ENCODE measurements at places on chromosomes 3 and 15.

DNA sequence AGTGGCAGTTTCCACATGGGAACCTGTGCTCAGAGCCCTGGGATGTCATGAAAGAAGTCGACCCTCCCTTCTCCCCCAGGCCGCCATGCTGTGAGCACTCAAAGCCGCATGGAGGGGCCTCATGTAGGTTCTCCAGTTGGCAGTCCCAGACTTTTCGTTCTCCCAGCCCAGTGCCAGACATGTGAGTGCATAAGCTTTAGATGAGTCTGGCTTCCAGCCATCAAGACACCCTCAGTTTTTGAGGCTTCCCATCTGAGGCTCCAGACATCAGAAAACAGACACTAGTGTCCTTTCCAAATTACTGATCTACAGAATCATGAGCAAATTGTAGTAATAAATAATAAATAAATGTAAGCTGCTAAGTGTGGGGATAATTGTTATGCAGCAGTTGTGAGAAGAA is 136.5 kb upstream of the AGBL1 start:
- no peak for DNase-seq

DNA sequence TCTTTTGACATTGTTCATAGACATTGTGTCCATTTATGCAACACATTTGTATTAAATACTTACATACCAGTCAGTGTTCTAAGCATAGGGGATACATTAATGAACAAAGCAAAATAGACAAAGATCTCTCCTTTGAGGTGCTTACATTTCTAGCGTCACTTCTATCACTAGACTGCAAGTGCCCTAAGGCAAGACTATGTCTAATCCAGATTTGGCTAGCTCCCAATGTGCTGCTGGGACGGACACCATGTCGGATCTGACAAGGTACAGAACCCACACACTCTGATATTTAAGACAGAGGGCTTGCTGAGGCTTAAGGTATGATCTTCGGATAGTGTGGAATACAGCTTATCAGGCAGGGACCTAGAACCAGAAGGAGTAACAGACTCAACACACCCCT is 41.4 kb downstream of the MYLK start:
- no peak for DNase-seq

DNA sequence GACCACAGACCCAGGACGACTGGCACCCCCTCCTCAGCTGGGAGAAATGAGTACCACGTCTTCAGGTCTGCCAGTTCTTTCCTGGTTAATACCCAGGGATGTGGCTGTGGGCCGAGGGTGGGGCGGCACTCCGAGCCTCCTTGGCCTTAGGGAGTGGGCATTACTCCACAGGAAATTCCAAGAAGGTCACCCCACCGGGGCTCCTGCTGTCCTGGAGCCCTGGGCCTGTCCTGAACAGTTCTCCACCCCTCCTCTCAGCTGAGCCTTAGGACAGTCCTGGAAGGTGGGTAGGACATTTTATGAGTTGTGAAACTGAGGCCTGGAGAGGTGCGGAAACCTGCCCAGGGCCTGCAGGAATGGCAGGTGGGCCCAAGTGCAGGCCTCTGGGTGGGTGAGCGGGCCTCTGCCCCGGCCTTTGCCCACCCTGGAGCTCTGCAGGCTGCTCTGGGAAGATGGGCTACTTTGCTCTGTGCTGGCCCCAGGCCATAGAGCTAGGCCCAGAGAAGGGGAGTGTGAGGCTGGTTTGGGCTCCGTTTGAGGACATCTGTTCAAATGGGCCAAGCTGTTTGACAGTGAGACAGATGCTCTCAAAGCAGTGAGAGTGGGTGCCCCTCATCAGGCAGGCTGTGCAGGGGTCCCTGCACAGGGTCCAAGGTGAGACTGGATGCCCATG is 103.1 kb downstream of the TMEM266 start:
- no peak for DNase-seq

GRCh38 chr3:42653303-42653559 is 266 bp upstream of the ZBTB47 start:
- no peak for DNase-seq

GRCh38 chr3:153624310-153625030 is 462.4 kb downstream of the RAP2B start:
- DNase-seq, result no peak

GRCh38 chr3:98612996-98613517 is 19.6 kb upstream of the CPOX start:
- no peak for DNase-seq

DNA sequence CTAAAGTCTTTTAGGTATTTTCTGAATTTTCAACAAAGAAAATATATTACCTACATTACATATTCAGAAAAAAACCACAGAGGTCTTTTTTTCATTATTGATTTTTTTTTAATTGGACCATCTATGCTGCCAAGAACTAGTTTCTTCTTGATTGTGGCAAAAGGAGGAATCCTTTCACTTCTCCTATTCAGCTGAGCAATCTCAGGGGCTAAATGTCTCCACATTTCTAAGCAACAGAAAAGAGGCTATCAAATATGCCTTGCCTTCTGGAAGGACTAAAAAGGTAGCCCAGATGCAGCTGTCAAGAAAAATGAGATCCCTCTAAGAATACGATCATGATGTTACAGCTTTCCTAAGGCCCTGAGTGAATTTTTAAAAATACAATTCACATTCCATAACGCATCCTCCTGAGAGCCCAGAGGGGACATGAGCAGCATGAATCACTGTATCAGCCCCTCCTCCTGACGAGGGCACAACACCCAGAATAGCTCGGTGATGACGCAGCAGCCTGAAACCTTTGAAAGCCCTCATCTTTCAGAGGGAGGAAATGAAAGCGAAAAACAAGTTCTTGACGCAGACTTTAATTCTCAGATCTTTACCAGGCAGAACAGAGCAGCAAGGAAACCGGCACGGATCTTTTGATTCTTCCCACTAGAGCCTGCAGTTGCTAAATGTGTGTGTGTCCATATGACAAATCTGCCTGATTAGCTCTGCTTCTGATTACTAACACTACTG is 24.6 kb downstream of the RUBCN start:
- DNase-seq, result peak; percentile 94

DNA sequence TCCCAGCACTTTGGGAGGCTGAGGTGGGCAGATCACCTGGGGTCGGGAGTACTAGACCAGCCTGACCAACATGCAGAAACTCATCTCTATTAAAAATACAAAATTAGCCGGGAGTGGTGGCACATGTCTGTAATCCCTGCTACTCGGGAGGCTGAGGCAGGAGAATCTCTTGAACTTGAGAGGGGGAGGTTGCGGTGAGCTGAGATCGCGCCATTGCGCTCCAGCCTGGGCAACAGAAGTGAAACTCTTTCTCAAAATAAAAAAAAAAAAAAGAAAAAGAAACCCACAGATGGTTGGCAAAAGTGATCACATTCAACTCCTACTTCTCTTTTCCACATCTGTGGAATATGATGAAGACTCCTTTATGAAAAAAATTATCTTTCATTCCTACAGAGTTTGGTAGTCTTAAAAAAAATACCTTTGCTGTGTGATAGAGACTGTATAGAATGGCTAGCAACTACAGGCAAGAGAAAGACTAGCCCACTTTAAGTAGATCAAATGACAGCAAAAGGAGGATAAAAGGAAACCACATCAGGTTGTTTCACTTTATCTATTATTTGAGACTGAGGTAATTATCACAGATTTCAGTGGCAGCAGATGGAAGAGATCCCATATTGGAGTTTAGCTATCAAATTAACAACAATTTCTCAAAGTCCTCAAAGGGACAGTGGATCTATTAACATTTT is 172.9 kb upstream of the TSPAN3 start:
- DNase-seq, result no peak

DNA sequence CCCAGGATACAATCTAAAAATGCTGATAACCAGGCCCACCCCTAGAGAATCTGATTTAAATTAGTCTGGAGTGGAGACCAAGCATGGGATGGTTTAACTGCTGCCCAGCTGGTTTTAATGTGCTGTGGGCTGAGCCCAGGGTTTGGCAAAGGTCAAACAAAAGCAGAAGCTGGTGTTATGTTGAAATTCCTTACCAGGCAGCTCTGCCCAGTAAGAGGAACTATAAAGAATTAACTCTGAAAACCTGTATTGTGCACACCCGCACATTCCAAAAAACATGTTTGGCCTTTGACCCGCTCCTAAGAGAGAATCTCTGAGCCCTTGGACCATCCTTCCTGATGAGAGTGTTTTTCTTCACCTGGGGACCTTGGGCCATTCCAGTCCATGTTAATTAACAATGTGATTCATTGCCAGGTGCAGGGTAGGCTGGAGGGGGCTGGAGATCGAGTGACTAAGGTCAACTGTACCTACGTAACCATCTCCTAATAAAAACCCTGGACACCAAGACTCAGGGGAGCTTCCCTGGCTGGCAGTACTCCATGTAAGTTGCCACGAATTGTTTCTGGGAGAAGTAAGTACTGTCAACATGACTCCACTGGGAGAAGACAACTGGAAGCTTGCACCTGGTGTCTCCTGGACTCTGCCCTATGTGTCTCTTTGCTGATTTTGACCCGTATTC is 10.9 kb downstream of the CCDC13 start:
- DNase-seq, result no peak

DNA sequence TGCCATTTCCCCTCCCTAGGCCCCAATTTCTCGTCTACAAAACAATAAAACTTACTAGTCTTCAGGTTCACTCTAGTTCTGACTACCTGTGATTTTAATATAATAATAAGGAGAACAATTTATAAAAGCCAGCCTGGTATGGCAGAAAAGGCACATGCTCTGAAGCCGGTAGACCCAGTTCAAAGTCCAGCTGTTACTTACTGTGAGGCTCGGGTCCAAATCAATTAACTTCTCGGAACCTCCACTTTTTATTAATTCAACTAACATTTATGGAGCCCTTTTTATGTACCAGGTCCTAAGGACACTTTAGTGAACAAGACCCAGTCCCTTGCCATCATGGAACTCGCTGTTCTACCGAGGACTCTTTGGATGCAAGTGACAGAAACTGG is 53.8 kb upstream of the SMAD3 start:
- no peak for DNase-seq

- DNase-seq, result no peak
Observed at GRCh38 chr3:80734920-80735319, 967.1 kb upstream of the ROBO1 start.

GRCh38 chr15:45458746-45459403 is 63.7 kb downstream of the SLC30A4 start:
- DNase-seq, result peak; percentile 82

- DNase-seq, result no peak
Observed at GRCh38 chr3:67018105-67018788, 20.1 kb downstream of the KBTBD8 start.
